ENCODE measurements at places on chromosomes 12 and 14. TPM values are rescaled to one million over a fixed set of nuclear protein-coding genes. Genes with fewer than 3 reads are reported as not detected.

The MDP1 gene
- 17.7 TPM for total RNA-seq

The CLMN gene
- total RNA-seq: 31.5 TPM

The COA8 gene
- total RNA-seq: 46.3 TPM

The FAM181A gene
- total RNA-seq: not detected

The HCAR3 gene
- not detected for total RNA-seq

The FITM1 gene
- total RNA-seq: 1.9 TPM

The LRRC74A gene
- total RNA-seq: not detected

The FOXM1 gene
- total RNA-seq: 92.2 TPM

The FAIM2 gene
- total RNA-seq: not detected

The CLEC1B gene
- total RNA-seq: not detected

The FOXG1 gene
- total RNA-seq: 1.2 TPM

The ASIC1 gene
- total RNA-seq: 5.7 TPM

The HPD gene
- total RNA-seq: not detected

The ISCA2 gene
- 34.0 TPM for total RNA-seq

The SPIC gene
- total RNA-seq: not detected

The OR6C76 gene
- not detected for total RNA-seq

The C1QL4 gene
- total RNA-seq: 0.64 TPM

The C12orf75 gene
- total RNA-seq: 231 TPM

The RASSF8 gene
- 36.9 TPM for total RNA-seq

The NELL2 gene
- total RNA-seq: 6.1 TPM

The LMNTD1 gene
- total RNA-seq: not detected

The TSPAN9 gene
- total RNA-seq: 30.9 TPM

The OR10A7 gene
- not detected for total RNA-seq

The BHLHE41 gene
- 0.78 TPM for total RNA-seq

The ITPK1 gene
- total RNA-seq: 72.0 TPM
